ENCODE measurements at places on chromosomes 2 and 18.
A peak's percentile ranks its signal among the peaks of the same experiment; 100 is the strongest.

- DNase-seq = no peak
Observed at GRCh38 chr2:61184263-61184662, 22.3 kb downstream of the C2orf74 start.

- peak; percentile 23 for DNase-seq
Observed at GRCh38 chr2:133247631-133248030, 320.6 kb downstream of the NCKAP5 start.

- DNase-seq = no peak
Observed at GRCh38 chr2:204686406-204686805, 141.1 kb downstream of the PARD3B start.

DNA sequence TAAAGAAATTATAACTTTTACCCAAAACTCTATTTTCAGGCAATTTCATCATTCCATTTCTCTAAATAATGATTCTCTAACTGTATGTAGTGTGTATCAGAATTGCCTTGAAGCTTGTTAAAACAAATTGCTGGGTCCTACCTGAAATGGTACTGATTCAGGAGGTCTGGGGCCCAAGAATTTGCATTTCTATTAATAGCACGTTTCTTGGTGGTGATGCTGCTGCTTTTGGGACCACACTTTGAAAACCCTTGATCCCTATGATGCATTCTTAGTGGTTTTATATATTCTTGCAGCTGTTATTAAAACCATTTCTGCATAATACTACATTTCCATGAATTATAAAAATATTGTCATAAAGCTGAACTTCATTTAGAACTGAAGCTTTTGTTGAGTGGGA, 140.7 kb downstream of the NCK2 start:
- no peak for DNase-seq

DNA sequence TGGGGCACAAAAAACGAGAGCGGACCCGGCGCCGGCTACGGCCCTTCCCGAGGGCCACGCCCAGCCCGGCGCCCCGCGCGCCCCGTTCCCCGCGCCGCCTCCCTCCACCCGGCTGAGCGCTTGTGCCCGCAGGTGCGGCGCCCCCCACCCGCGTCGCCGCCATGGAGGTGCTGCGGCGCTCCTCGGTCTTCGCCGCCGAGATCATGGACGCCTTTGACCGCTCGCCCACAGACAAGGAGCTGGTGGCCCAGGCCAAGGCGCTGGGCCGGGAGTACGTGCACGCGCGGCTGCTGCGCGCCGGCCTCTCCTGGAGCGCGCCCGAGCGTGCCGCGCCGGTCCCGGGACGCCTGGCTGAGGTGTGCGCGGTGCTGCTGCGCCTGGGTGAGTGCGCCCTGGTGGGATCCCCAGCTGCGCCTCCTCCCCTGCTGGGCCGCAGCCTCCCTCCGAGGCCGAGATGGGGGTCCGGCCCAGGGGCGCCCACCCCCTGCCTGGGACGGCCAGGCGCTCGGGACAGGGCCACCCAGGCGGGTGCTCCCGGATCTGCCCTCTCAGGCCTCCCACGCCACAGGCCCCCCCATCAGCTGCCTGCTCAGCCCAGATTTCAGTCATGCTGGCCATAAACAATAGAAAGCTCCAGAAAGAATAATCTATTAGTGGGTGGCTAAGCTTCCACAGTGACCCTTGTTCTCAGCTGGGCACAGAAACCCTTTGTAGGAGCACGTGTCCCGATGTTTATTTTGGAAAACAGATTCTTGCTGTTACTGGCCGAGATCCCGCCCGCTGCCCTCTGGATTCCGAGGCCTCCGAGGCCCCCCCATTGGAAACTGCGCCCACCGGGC, 997 bp downstream of the BOK start:
- peak; percentile 64 for DNase-seq

DNA sequence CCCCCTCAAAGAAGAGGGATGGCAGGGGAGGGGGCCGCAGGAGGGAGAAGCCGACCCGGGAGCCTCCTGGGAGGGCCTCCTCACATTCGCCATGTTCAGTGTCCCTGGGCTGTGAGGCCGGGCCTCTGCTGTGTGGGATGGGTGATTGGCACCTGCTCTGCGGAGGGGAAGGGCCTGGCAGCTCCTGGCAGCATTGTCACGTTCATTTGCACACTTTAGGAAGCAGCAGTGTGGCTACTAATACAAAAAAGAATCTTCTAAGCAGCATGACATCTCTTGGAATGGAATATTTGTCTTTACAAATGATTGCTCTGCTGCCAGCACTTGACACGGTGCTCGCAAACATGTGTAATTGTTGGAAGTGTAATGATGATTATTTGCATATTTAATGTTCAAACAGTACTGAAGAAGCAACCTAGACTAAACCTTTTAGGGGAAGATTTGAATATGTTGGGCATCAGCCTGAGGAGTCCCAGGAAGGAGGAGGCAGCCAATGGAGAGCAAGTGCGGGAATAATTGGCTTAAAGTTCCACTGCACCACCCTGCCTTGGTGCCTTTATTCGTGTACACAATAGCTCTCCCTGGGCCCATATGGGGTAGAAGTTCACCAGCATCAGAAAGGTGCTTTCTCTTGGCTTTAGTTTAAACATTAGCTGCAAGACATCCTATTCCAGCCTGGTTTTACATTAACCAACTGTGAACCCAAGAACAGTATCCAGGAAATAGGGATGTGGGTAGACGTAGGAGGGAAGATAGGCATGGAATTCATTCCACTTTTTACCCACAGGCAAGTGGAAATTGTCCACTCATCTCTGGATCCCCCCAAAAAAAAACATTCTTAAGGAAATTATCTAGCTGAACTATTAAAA, 404.9 kb downstream of the TMEM182 start:
- no peak for DNase-seq

- DNase-seq = no peak
Observed at GRCh38 chr2:14219306-14219705, 413.2 kb upstream of the LRATD1 start.

DNA sequence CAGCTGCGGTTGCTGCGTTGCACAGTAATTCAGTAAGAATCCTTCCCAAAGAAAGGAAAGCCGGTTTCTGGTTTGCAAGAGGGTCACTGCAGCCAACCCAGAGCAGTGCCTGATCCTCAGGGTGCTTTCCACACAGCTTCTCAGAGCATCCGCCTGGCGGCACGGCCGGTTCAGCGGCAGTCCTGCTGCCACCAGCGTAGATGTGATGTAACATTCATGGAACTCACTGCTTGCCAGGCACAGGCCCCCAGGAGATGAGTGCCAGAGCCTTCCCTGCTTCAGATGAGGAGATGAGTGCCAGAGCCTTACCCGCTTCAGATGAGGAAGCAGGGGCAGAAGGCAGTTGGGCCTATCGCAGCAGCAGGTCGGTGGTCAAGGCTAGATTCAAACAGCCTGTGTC, 230.2 kb downstream of the GBX2 start:
- DNase-seq = no peak

- DNase-seq = no peak
Observed at GRCh38 chr2:236545814-236546480, 23.7 kb upstream of the ACKR3 start.

- DNase-seq = no peak
Observed at GRCh38 chr2:217827430-217828201, 175.2 kb downstream of the TNS1 start.

- DNase-seq = no peak
Observed at GRCh38 chr2:69580486-69580885, 63.1 kb downstream of the AAK1 start.

DNA sequence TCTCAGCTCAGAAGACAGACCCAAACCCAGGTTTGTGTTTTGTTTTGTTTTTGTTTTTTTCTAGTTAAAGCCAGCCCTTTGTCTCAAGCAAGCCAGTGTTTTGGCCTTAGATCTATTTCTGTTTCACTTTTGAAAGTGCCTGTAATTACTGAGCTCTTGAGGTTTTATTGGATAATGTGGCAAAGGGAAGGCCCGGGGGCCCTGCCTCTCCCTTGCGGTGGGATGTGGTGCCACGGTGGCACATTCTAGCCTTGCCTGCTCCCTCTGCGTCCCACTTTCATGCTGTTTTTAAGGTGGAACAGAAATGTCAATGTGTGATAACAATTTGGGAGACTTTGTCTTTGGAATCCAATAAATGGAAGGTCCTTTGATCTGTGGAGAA, 2.5 kb downstream of the HPCAL1 start:
- DNase-seq = no peak

GRCh38 chr2:83162421-83162820, 1296.7 kb downstream of the SUCLG1 start:
- peak; percentile 20 for DNase-seq

DNA sequence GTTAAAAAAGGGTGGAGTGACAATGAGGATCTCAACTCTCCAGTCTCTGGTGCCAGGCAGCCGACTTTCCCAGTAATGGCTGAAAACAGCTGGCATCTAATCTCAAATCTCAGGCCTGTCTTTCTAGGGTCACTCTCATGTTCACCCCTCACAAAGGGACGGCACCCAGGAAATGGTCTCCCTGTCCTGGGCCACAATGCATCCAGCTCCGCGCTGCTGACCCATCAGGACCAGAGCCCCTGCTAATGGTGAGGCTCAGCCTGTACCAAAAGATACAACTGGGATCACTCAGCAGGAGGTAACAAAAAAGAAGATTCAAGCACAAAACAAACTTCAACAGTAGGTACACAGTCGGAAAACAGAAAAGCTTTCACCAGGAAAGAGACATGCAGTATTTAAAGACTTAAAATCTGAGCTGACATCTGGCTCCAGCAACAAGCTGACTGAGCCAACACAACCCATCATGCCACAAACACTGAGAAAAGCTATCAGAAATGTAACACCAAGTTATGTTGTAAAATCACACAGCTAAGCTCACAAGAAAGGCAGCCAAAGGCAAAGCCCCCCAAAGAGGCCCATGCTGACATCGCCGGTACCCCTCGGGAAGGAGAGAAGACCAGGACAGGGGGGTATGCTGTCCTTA, 13.6 kb upstream of the KIDINS220 start:
- DNase-seq = no peak

DNA sequence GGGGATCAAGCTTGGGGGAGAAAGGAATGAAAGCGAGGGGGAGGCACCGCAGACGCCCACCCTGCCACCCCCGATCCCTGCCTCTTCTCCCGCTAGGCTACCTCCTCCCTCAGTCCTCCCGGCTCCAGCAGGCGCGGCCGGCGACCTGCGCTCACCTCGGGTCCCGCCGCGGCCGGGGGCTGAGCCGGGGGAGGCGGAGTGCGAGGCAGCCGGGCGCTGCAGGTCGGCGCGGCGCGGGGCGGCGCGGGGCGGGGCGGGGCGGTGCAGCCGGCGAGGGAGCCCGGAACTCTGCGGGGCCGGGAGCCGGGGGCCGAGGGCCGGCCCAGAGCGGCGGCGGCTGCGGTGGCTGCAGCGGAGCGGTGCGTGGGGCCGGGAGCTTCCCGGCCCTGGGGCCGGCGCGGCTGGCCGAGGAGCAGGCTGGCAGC, 477 bp downstream of the ACVR1 start:
- DNase-seq = no peak

DNA sequence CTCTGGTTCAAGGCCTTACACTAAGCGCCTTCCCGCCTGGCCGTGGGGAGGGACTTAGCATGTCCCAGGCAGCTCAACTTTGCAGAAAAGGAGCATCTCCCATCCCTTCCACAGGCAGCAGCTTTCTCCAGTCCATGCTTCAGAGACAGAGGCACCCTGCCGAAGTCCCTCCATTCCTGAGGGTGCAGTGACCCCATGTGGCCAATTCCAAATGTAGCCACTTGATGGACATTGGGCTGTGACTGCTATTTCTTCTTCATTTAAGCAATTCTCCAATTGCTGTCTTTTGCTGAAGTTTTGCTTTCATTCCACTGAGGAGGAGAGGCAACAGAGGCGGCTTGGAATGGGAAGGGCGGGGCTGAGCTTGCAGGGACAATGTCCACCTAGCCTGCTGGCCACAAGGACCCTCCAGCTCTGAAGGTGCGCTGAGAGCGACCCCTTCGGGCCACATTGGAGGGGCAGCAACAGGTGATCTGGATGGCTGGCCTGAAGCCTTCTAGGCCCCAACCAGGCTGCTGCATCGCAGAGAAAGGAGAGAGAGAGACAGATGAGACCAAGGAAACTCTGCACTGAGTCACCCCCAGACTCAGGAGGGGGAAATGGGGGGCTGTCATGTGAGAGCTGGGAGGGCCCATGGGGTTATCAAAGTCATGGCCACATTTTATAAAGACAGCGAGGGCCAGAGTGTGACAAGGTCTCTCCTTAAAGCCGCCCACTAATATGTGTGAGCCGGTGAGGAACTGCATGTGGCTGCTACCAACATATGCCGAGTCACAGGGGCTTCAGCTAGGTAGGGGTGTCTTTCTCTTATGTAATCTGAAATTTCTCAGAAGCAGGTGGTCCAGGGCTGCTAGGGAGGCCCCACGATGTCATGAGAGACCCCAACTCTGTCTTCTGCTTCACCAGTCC, 61.3 kb downstream of the LONRF2 start:
- DNase-seq = peak; percentile 75

GRCh38 chr18:433960-434359, 66.5 kb downstream of the COLEC12 start:
- peak; percentile 35 for DNase-seq

DNA sequence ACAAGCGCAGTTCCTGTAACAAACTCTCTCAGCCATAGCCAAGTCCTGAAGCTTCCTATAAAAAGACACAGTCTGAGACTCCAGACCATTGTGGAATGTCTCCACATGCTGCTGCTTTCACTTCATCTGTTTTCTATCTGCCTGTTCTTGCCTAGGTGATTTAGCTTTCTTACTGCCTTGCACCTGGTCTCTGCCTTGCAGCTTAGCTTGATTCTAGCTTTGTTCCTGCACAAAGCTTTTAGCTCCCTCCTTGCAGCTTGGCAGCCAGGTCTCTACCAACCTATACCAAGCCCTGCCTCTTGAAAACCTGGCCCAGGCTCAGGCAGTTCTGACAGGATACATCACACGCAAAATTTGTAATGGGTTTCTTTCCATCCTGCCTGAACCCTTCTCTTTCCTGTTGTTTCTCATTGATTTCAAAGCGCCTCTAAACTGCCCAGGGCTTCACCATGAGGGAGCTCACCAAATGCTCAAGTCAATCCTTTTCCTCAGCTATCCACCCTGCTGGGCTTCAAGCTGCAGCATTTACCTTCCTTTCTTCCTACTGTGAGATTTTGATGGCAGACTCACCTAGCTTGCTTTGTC, 941.3 kb upstream of the NXPH2 start:
- DNase-seq = no peak
